Erythroblast (primary cell): ENCODE measurements at places on chromosomes 12 and 14.

- DNase-seq: no peak
Observed at GRCh38 chr12:70648191-70648590, 11.0 kb upstream of the PTPRB start.

DNA sequence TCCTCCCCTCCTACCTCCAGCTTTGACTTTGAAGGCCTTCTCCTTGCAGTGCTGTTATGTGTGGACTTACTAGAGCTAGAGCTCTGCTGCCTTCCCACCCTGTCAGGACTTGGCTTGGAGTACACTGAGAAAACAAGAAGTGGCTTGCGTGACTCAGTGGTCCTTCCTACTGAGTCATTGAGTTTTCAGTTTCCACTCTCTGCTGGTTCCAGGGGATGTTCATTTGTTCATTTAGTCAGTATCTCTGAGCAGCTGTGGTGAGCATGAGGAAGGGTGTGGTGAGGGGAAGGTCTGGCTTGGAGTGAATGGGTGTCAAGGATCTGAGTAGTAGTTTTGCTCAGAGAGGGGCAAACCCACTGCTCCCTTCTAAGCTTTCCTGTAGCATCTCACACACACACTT, 17.2 kb upstream of the ELK3 start:
- DNase-seq: no peak

- DNase-seq: no peak
Observed at GRCh38 chr14:68598621-68599447, 194.0 kb downstream of the ZFP36L1 start.

DNA sequence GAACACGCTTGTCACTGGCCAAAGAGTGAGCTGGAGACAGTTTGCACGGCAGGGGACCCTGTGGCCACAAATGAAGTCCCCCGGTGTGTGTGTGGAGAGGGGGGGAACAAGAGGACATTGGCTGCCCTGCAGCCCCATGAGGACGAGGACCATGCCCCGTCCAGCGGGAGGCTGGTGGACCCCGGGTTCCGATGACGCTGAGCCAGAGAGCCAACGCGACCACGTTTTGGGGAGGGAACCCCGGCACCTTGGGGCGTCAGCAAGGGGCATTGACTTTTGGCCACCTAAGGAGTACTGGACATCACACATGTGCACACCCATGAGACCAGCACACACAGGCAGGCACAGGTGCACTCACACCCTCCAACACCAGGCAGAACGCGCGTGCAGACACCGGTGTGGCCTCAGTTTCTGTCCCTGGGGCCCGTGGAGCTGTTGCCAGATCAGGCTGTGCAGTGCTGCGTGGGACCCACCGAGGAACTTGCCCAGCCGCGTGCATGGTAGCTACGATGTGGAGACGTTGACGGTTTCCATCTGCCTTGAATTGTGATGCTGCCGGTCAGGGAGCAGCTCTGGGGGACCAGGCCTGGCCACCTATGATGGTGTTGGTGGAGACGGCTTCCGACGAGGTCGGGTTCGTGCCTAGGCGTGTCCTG, 26.5 kb downstream of the NOC4L start:
- DNase-seq: no peak

DNA sequence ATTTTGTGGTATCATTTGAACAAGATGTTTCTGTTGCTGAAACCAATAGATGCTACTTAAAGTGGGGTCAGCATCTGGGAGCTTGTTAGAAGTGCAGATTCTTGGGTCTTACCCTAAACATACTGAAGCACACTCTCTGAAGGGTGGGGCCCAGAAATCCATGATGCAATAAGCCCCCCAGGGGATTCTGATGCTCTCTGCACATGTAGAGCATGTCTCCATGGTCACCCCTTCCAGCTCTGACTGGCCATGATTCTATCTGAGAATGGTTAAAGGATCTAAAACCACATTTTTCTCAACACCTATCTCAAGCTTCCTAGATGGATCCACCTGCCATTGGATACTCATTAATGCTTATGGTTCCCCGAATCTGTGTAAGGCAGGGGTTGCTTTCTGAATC, 20.4 kb downstream of the JDP2 start:
- DNase-seq: no peak

DNA sequence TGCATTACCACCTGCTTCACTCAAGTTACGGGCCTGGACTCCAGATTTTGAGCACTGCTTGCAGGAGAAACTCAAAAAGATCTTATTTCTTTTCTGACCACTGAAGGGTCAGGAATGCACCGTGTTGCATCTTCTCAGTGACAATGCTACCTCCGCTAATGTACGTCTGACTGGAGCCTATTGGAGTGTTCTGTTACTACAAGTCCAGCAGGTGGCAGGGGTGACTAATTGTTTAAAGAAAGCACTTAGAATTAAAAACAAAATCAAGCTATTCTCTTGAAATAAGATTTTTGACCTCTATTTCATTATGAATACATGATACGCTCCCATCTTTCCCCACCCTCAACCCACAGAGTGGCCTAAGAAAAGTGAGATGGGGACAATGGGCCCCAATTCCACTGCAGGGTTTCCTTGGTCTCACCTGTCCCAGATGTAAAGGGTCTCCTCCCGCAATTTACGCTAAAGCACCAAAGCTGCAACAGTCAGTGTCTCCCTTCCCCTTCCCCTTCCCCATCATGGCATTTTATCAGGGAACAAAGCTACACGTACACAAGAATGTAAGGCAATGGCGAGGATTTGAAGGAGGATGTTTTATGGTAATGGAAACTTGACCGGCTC, 2.2 kb downstream of the TBPL2 start:
- DNase-seq: peak; percentile 46

- DNase-seq: no peak
Observed at GRCh38 chr14:67187826-67188225, 1.4 kb upstream of the GARIN2 start.
